Activated naive CD4-positive, alpha-beta T cell treated with anti-CD3 and anti-CD28 coated beads, Interleukin-2, amount 50 U/mL, for 16 hours (primary cell): ENCODE measurements at places on chromosomes 4 and X.

DNA sequence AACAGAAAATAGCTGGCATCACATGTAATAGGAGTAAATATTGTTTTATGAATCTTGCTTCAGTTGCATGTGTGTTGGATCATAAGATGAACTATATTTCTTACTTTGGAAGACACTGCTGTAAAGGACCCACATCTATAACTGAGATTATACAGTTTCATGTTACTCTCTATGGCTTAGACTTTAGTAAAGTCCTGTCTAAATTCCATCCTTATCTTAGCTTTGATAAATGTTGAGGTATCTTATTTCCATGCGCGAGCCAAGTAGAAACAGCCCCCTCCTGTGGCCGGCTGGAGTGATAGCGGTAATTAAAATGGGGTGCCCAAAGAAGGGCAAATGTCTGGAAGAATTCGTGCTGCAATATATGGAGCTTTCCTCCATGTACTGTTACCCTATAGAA is 43.0 kb downstream of the CCDC158 start:
- peak; percentile 30 for DNase-seq

DNA sequence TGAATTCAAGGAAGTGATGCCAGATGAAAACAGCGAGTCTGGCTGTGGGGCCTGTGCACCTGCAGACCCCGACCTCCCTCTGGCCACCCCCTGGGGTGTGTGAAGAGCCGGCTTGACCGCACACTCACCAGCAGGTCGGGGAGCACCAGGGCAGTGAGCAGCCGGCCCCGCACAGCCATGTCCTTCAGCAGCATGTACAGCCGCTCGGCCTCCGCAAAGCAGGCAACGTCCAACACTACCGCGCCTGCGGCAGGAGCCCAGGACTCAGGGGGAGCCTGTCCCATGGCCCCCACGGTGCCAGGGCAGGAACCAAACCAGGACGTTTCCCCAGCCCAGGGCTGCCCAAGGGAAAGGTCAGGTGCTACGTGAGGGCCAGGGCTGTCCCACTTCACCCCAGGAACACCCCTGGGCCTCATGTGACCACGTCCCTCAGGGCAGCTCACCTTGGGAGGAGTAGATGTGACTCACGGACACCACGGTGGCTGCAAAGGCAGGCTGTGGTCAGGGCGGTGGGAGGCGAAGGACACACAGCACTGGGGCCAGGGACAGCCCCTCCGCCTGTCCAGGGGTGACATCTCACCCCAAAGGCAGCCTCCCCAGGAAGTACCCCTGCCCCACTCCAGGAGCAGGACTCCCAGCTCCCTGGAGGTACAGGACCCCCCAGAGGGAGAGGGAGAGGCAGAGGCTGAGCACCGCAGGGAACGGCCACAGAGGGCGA is 8.2 kb downstream of the DGKQ start:
- DNase-seq, result no peak

DNA sequence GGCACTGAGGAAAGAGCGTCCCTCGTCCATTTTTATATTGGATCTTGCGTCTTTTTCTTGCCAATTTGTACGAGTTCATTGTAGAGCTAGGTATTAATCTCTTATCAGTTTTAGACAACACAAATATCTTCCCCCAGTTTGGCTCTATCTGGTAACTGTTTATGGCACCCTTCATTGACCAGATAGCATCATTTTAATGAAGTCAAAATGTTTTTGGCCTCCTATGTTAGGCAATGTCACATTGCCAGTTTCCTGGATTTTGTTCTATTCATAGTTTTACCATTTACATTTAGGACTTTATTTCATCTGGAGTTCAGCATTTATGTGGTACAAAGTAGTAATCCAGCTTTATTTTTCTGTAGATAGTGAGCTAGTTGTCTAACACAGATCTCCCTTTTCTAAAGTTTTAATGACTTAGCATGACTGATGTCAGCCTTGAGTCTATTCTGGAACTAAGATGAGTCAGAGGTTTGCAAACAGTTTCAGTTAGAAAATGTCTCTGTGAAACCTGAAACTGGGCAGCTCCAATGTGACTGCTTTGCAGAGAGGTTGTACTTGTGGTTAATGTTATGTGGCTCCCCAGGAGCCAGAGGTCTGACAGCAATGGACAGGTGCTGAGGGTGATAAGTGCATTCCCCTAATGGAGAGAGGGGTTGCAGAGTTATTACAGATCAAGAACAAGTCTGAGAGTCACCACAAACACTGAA is 5.3 kb upstream of the STBD1 start:
- DNase-seq, result no peak

GRCh38 chr4:187477224-187477623 is 518.3 kb upstream of the ZFP42 start:
- DNase-seq, result no peak

DNA sequence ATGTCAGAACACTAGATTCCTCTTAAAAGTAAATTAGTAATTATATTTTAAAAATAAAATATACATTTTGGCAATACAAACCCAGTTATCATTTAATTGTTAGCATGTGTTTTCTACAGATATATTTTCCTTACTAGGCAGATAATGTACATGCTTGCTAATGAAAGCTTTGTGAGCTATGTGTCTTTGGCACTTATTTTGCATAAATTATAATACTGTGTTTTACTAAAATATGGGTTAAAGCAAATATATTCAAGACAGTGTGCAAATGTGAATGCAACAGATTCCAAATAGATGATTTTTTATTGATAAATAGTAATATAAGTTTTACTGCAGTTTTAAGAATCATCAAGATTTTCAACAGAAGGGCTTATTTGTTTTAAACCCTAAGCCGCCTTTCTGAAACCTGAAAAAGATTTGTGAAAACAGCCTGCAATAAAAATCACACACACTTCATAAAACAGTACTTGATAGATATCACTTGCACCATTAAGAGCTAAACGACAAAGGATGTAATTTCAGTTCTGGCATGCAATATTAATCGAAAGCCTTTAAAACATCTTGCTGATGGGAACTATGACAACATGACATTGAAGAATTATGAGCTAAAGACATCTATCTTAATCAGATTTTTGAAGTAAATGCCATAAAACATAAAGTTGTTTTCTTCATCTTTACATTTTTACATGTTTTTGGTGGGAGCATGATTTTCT is 333.3 kb downstream of the DCTD start:
- DNase-seq, result no peak

DNA sequence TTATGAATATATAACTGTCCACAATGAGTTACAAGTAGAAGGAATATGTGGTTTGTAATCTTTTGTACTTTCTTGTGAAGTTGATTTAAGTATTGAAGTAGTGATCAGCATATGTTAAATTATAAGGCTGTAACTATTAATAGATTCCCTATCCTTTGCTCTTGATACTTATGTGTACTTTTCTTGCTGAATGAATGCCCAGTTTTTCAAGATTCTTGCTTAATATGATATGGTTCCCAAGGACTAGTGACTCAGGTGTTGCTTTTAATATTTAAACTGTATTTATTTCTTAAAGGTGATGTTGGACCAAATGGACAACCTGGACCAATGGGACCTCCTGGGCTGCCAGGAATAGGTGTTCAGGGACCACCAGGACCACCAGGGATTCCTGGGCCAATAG is 121.7 kb downstream of the IRS4 start:
- DNase-seq, result no peak

DNA sequence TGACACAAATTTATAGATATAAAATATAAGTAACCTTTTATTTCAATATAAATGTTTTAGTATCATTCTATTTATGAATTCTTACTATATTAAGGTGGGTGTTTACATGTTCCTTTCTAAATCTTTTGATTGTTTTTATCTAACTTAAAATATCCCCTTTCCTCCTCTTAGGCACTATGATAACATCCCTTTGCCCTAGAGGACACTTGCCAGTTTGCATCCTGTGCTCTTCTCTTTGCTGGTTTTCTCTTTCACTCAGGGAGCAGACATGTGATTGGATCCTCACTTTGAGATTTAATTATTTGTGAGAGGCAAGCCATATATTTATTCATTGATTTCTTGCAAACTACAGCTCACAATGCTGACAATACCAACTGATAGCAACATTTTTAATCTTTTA is 16.2 kb downstream of the LRIT3 start:
- DNase-seq, result no peak

- DNase-seq, result peak; percentile 47
Observed at GRCh38 chr4:77385124-77385969, 220.3 kb upstream of the CXCL13 start.

DNA sequence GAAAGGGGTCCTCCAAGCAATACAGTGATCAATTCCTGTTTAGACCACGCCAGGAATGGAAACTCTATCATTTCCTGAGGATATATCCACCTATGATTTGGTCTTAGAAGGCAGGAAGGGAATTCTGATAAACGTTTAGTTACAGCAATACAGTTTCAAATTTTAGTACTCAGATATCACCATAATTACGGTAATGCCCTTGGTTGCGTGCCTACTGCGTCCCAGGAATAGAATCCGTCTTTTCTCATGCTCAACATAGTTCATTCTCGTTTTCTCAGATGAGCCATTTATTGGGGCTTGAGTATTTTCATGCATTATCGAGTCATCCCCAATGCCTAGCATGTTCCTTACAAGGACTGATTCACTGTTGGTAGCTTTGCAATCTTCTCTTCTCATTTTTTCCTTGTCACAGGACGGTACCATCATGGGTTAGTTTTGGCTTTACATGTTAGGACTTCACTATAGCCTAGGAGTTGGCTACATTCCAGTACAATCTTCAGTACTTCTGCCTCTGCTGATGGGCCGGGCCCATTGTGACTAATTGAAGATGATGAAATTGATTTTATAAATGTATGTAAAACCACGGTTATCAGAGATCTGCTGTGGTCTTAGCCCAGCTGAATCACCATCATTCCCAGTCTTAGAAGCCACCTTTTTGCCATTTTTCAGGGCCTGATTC is 4.4 kb upstream of the PRKX start:
- DNase-seq, result no peak

GRCh38 chr4:87910795-87911194 is 64.7 kb upstream of the SPP1 start:
- DNase-seq, result no peak

DNA sequence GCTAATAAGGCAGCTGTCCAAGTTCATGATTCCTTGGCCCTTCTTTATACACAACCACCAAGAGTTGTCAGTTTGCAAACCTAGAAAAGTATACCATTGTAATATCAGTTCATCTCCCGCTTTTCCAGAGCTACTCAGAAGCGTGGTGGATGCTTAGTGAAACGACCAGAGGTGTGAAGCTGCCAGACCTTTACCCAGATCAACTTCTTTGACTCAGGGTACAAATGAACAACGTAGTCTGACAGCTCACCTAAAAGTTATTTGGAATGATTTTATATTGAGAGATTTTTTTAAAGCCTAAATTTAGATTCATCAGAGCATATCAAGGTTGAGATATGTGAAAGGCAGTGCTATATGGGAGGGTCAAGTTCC is 169.7 kb downstream of the CBR4 start:
- no peak for DNase-seq

- DNase-seq, result no peak
Observed at GRCh38 chr4:80017125-80017854, 55.7 kb downstream of the ANTXR2 start.

DNA sequence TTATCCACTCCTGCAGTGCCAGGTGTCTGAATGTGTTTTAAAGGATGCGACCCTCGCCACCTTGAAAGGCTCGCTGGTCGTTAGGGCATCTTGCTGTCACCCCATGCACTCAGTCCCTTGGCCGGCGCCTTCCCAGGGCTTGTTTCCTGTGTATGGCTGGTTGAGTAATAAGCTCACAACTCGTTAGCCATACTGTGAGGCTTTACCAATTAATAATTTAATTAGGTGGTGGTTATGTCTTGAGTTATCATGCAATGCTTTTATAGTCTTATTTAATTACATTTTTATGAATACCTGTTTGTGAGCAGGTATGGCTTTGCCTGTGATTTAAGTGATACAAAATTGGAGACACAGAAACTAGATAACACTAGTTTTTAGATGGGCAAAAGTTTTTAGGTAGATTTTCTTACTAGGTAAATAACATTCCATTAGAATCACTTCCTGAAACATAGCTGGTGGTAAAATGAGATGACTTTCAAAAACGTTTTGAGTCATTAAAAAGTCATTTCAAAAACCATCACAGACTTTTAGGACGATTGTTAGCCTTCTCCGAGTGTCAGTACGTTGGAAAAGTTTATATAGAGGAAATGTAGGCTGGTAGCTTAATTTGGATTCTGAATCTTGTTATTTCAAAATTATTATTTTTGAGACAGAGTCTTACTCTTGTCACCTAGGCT is 18.2 kb downstream of the PTTG2 start:
- DNase-seq, result no peak

DNA sequence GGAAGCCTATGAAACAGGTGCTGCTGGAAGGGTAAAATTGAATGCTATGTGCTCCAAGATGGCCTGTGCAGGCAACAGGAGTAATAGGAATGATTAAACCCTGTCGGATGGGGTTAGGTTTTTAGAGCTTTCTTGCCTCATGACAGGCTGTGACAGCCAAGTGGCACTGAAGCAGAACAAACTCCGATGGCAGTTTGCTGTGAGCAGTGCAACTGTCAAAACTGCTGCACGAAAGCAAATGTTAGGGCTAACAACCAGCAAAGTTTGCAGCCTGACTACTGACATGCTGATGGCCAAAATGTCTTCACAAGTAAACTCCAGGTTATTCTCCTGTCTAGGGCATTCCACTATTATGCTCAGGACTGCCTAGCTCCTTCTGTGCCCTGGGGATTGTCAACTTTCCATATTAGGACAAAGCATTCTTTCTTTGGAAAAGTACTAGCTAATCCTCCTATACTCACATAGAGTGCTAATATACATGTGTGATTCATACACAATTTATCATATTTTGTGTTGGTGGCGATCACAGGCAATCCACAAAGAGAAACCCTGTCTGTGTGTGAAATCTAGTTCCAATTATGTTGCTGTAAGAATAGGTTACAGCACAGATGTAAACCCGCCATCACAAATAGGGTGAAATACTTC is 486.6 kb upstream of the TENM3 start:
- no peak for DNase-seq

DNA sequence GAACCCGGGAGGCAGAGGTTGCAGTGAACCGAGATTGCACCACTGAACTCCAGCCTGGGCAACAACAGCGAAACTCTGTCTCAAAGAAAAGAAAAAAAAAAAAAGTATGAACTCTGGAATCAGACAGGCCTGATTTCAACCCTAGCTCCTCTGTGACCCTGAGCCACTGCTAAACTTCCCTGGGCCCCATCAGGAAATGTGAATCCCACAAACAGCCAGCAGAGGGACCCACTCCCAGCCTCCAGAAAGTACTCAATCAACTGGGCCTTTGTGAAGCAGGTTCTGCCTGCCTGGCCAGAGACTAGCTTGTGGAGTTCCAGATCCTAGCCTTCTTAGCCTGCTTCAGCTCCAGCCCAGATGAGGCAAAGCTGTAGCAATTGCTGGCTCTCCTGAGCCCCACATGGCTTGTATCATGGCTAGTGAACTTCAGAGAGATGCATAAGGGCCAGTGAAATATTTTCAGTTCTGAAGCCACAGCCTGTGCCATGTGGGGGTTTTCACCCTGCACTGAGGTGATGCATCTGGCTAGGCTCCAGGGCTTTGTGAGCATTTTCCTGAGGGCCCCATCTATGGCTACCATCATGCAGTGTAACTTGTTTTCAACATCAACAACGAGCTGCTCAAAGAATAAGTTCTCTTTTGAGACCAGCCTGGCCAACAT is 7.2 kb upstream of the IDS start:
- peak; percentile 46 for DNase-seq
